NCI-H2081 (cell line): ENCODE measurements at places on chromosomes 6 and 20.

- no peak for DNase-seq
These were observed 233.6 kb upstream of the BMP2 start for GRCh38 chr20:6533761-6534479.

DNA sequence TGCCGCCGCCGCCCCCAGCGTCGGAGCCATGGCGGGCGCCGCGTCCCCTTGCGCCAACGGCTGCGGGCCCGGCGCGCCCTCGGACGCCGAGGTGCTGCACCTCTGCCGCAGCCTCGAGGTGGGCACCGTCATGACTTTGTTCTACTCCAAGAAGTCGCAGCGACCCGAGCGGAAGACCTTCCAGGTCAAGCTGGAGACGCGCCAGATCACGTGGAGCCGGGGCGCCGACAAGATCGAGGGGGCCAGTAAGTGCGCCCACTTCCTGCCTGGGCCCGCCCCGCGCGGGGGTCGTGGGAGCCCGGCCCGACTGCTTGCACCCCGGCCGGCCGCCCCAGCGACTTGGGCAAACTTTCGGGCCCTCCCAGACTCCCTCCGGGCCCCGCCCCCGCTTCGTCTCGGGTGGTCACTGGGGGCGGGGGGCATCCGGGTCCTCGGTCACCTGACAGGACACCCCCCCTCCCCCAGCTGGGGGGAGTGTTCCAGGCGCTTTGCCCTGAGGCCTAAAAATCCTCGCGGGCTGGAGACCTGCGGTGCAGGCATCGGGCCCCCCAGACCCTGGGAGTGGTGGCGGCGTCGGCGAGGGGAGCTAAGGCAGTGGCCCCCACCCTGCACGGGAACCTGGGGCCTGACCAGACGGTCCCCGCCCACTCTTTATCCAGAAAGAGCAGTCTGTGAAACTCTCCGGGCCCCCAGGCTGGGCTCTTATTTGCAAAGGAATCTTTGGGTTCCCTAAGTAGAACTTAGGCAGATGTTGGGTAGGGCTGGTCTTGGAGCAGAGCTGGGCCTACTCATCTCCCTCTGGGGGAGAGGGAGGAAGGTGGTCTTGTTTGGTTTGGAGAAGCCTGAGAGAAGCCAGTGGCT, 501 bp downstream of the PLCG1 start:
- peak; percentile 63 for DNase-seq

GRCh38 chr20:35311409-35311808, 19.2 kb upstream of the FAM83C start:
- DNase-seq = peak; percentile 22

- no peak for DNase-seq
These were observed 262.1 kb downstream of the LRFN2 start for GRCh38 chr6:40325041-40325440.

DNA sequence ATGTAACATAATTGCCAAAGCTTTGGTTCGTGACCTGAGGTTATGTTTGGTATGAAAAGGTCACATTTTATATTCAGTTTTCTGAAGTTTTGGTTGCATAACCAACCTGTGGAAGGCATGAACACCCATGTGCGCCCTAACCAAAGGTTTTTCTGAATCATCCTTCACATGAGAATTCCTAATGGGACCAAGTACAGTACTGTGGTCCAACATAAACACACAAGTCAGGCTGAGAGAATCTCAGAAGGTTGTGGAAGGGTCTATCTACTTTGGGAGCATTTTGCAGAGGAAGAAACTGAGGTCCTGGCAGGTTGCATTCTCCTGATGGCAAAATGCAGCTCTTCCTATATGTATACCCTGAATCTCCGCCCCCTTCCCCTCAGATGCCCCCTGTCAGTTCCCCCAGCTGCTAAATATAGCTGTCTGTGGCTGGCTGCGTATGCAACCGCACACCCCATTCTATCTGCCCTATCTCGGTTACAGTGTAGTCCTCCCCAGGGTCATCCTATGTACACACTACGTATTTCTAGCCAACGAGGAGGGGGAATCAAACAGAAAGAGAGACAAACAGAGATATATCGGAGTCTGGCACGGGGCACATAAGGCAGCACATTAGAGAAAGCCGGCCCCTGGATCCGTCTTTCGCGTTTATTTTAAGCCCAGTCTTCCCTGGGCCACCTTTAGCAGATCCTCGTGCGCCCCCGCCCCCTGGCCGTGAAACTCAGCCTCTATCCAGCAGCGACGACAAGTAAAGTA, 547 bp upstream of the ESR1 start:
- no peak for DNase-seq

- no peak for DNase-seq
These were observed 27.3 kb downstream of the PTK7 start for GRCh38 chr6:43103253-43103876.

DNA sequence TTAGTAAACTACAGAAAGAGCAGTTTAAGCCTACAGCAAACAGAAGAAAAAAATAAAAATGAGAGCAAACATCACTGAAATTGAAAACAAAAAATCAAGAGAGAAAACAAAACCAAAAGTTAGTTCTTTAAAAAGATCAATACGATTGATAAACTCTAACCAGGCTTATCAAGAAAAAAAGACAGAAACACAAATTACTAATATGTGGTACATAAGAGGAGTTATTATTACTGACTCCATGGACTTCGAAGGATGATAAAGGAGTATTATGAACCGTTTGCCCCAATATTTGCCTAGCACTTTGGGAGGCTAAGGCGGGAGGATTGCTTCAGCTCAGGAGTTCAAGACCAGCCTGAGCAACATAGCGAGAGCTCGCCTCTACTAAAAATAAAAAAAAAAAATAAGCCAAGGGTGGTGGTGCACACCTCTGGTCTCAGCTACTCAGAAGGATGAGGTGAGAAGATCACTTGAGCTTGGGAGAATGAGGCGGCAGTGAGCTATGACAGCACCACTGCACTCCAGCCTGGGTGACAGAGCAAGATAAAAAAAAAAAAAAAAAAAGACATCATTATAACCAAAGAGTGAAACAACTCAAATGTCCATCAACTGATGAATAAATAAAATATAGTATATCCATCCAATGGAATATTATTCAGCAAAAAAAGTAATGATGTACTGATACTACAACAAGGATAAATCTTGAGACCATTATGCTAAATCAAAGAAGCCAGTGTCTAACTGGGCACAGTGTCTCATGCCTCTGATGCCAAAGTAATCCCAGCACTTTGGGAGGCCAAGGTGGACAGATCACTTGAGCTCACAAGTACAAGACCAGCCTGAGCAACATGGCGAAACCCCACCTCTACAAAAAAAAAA, 12.9 kb downstream of the TRPC4AP start:
- DNase-seq = no peak

- DNase-seq = no peak
These were observed 262.7 kb upstream of the BMP2 start for GRCh38 chr20:6504826-6505225.

DNA sequence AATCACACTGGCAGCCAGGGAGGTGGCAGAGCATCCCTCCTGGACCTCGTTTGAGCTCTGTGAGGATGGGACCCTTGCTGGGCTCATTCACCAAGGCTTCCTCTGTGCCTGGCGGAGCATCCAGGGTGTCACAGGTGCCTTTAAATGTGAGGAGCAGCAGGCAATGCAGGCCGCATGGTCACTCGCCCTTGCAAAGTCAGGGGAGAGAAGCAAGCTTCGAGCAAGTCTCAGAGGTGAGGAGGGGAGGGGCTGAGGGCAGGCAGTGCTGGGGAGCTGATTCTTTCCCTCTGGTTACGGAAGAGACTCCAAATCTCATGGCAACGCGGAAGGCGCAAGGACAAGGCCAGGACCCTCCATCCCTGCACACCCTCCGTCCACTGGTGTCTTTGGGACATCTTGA, 182.7 kb upstream of the PMEPA1 start:
- DNase-seq = no peak

GRCh38 chr6:77341058-77341986, 122.0 kb downstream of the HTR1B start:
- DNase-seq = no peak

DNA sequence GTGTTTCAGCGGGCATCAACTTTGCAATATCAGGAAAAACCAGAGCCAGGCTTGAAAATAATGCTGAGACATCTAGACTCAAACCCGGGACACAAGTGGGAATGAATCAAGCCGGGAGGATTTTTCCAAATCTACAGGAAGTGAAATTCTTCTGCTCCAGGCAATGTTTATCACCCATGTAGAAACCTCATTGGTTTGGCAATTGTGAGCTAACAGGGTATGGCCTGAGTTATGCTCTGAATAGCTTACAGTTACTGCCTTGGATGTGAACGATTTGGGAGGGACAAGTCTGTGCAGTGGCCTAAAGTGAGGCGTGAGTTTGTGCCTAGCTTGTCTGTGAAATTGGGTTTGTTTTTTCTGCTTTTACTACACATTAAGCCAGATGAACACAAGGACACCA, 87.4 kb downstream of the PCSK2 start:
- no peak for DNase-seq

GRCh38 chr6:28977341-28978132, 27.6 kb downstream of the ZNF311 start:
- DNase-seq = no peak

- DNase-seq = no peak
These were observed 167.3 kb upstream of the GMDS start for GRCh38 chr6:2412731-2413130.

- peak; percentile 29 for DNase-seq
These were observed 131.6 kb upstream of the ESR1 start for GRCh38 chr6:151675746-151676459.

- DNase-seq = no peak
These were observed 4.3 kb downstream of the SLC26A8 start for GRCh38 chr6:36020154-36020553.

DNA sequence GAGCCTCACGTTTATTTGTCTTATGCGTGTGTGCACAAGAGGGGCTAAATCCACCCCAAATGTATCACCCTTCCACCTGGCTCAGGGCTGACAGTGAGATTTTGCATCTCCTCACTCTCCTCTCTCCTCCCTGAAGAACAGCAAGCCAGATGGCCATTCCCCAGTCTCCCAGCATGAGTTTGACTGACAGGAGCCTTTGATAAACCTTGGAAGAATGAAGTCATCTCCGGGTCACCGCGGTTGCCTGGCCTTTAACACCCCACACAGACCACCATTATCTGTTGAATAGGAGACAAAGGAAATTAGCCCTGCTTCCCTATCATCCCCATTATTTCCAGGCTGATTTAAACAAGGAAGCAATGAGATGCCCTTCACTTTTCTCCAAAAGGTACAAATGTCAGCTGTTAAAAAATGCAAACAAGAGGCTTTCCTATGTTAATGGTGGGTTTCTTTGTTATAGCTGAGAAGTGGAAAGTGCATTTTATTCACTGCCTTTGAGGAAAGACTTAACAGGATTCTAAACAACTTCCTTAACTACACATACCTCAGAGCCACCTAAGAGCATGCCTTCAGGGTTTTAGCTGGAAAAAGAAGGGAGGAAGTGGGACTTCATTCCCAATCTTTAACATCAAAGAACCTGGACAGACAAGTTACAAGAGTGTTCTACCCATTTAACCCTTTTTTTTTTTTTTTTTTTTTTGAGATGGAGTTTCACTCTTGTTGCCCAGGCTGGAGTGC, 524.8 kb upstream of the ID4 start:
- no peak for DNase-seq

DNA sequence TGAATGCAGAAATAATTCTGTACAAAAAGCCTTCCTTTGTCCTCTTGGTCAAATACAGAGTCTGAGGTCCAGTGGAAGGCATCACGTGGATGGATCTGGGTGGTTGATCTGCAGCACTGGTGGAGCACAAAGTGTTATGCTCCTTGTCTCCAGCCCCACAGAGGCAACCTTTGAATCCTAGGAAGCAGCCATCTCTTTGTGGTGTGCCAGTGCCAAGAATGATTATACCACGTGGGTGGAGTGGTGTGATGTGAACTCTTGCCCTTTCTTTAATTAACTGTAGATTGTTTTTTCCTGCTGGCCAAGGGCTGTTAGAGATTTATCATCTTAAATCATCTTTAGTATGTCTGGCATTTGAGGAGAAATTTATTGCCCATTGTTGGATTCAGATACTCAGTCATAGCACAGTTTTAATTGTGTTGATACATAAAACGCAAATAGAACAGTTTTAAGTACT, 31.1 kb downstream of the NCOA7 start:
- DNase-seq = peak; percentile 67

DNA sequence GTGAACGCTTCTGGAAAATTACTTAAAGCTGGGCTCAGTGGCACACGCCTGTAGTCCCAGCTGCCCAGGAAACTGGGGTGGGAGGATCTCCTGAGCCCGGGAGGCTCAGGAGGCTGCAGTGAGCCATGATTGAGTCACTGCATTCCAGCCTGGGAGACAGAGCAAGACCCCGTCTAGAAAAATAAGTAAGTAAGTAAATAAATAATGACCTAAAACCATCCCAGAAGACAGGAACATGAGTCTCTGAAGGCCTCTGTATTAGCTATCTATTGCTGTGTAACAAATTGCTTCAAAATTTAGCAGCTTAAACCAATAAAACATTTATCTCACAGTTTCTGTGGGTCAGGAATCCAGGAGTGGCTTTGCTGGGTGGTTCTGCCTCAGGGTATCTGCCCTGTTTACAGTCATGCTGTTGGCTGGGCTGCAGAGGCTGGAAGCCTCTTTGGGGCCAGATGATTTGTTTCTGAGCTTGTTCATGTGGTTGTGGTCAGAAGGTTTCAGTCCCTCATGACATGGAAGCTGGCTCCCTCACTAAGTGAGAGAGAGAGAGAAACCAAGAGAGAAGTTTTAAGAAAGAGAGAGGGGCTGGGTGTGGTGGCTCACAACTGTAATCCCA, 48.4 kb upstream of the NCOA3 start:
- DNase-seq = no peak

GRCh38 chr6:137571854-137572253, 77.7 kb upstream of the OLIG3 start:
- DNase-seq = peak; percentile 17

- DNase-seq = no peak
These were observed 11.0 kb downstream of the UTRN start for GRCh38 chr6:144295981-144296767.

DNA sequence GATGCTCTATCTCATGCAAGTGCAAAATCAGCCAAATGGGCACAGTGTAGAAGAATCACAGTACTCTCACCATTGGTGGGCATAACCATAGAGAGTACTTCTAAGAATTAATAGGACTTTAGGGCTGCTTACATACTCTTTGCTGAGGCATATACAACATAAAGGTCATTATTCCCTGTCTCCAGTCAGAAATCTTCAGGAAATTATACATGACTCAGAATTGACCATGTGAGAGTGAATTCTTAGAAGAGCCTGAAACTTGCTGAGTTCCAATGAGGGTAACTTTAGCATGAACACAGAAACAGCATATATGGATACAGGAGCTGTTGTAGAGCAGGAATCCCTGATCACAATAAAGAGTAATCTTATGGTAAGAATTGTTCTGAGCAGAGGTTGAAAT, 498.7 kb downstream of the TENT5A start:
- DNase-seq = no peak

GRCh38 chr6:28923318-28924102, at the start of gene TRIM27:
Gene TRIM27, minus strand, starts transcription at chr6:28923985. Its CDS starts 353 bp downstream, at chr6:28923632.
- DNase-seq = peak; percentile 87
